ENCODE measurements at places on chromosomes 6 and 20. TPM values are rescaled to one million over a fixed set of nuclear protein-coding genes. Genes with fewer than 3 reads are reported as not detected.

Gene RGL2
- 114 TPM for total RNA-seq

Gene CLPSL1
- not detected for total RNA-seq

Gene SGK2
- total RNA-seq: 1.7 TPM

Gene SLC22A3
- 30.6 TPM for total RNA-seq

Gene OOEP
- total RNA-seq: 1.2 TPM

Gene JARID2
- total RNA-seq: 15.1 TPM

Gene MEP1A
- not detected for total RNA-seq

Gene HLA-DQA2
- total RNA-seq: 51.7 TPM

Gene HLA-DPB1
- total RNA-seq: 385 TPM

Gene SAMD5
- 19.6 TPM for total RNA-seq

Gene RPP40
- total RNA-seq: 5.2 TPM

Gene VPS52
- total RNA-seq: 47.5 TPM

Gene PRPH2
- 1.2 TPM for total RNA-seq

Gene TBC1D20
- total RNA-seq: 38.4 TPM

Gene TGM2
- 562 TPM for total RNA-seq

Gene UNC5CL
- total RNA-seq: 1.4 TPM

Gene DEFB113
- total RNA-seq: not detected

Gene GFRAL
- not detected for total RNA-seq

Gene PDE10A
- 6.0 TPM for total RNA-seq

Gene GLP1R
- not detected for total RNA-seq

Gene LRP11
- 51.1 TPM for total RNA-seq

Gene SLC22A7
- not detected for total RNA-seq

Gene SLC24A3
- 13.1 TPM for total RNA-seq

Gene SEMG1
- not detected for total RNA-seq

Gene SLC25A27
- 17.8 TPM for total RNA-seq

Gene CHD6
- total RNA-seq: 42.3 TPM

Gene SCGN
- not detected for total RNA-seq

Gene MUC22
- total RNA-seq: not detected

Gene MPIG6B
- 1.1 TPM for total RNA-seq

Gene PI3
- total RNA-seq: 4.1 TPM

Gene MCHR2
- total RNA-seq: not detected

Gene DUSP15
- total RNA-seq: 2.4 TPM

Gene TFEB
- 40.3 TPM for total RNA-seq

Gene SFTA2
- total RNA-seq: 369 TPM

Gene CST3
- 666 TPM for total RNA-seq

Gene STMND1
- total RNA-seq: not detected

Gene PSORS1C2
- total RNA-seq: not detected

Gene DTNBP1
- total RNA-seq: 25.9 TPM

Gene GTSF1L
- not detected for total RNA-seq

Gene CFAP61
- total RNA-seq: not detected

Gene ADGB
- total RNA-seq: not detected

Gene RIPOR3
- 6.8 TPM for total RNA-seq

Gene PBOV1
- not detected for total RNA-seq

Gene STK35
- 13.0 TPM for total RNA-seq

Gene OPRL1
- total RNA-seq: 1.9 TPM

Gene TRIM40
- total RNA-seq: not detected

Gene EDN3
- 0.87 TPM for total RNA-seq

Gene SYNJ2
- total RNA-seq: 7.2 TPM

Gene WFDC2
- 113 TPM for total RNA-seq

Gene OVOL2
- total RNA-seq: 6.7 TPM

Gene RIOK1
- 18.4 TPM for total RNA-seq

Gene ZNF341
- 4.8 TPM for total RNA-seq

Gene KCNS1
- total RNA-seq: 1.6 TPM

Gene PAK5
- total RNA-seq: 0.35 TPM

Gene NRN1
- 24.4 TPM for total RNA-seq

Gene NCR2
- total RNA-seq: not detected

Gene MAS1
- not detected for total RNA-seq

Gene RHAG
- not detected for total RNA-seq

Measured in upper lobe of right lung (tissue), 1 donor.